ENCODE measurements at places on chromosomes 3 and 15. TPM values are rescaled to one million over a fixed set of nuclear protein-coding genes. Genes with fewer than 3 reads are reported as not detected.
A peak's percentile ranks its signal among the peaks of the same experiment; 100 is the strongest.

Gene ABI3BP
- 51.0 TPM for total RNA-seq

DNA sequence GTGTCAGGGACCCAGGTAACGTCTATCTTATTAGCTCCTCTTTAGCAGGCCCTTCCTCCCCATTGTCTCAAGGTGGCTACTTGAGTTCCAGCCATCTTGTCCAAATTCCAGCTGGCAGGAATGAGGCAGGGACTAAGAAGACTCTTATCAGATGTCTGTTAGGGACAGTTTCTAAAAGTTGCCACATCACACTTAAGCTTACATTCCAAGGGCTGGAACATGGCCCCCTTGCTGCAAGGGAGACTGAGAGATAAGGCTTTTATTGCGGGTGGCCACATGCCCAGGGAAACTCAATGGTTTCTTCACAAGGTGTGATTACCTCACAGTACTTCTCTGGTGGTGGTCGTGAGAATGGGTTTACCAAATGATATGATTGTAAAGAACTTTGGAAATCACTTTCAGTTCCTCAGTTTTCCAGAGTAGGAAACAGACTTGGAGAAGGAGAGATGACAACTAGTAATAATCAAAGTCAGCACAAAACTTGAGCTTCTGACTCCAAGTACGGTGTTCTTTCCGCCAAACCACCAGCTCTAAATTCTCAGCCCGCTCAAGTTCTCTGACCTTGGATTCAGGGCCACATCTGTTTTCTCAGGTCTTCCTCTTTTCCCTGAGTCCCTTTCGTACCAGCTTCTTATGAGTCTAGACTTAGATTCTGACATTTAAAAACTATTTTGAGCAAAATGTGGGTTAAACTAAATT is 14.2 kb downstream of the PDIA5 start:
- DNase-seq = no peak

DNA sequence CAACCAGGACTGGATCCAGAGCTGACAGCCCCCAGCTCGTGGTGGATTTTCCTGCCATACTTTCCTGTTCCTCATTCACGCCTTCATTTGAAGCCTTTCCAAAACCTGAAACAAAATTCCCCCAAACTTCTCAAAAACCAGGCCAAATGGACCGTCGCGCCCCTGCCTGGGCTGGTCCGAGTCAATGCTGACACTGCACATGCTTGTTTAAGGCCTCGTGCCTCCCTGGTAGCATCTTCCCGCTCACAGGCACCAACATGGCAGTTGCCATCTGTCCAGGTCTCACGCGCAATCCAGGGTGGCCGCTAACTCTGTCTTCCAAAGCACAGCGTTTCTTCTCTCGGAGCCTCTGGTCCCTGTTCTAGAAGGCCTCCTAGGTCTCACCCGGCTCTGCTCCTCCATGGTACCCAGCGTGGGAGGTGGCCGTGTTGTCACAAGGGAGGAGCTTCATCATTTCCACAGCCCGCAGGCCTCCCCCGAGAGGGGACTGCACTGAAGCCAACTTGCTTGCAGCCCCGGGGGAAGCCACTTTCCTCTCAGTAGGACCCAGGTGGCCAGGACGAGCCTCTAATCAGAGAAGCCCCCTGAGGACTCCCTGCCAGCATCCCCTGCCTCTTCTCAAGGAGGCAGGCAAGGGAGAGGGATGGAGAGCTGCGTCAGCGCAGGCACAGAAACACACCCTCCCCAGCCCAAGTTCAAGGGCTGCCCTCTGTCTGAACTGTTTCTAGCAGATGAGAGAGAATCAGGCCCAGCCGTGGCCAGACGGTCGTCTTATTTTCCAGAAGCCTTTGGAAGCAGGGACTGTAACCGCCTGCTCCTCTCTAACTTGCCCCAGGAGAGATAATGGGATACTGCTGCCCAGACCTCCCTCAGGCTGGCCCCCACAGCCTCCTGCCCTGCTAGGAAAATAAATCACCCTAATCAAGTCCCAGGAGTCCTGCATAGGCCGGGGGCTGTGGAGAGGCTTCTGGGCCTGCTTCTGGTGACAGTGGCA is 152.8 kb upstream of the TLE3 start:
- DNase-seq = peak; percentile 14

- no peak for DNase-seq
Measured at GRCh38 chr3:167978071-167978470, 117.7 kb downstream of the GOLIM4 start.

Gene EPHA6
- total RNA-seq = 2.2 TPM

- no peak for DNase-seq
Measured at GRCh38 chr3:13762906-13763305, 117.0 kb downstream of the WNT7A start.

DNA sequence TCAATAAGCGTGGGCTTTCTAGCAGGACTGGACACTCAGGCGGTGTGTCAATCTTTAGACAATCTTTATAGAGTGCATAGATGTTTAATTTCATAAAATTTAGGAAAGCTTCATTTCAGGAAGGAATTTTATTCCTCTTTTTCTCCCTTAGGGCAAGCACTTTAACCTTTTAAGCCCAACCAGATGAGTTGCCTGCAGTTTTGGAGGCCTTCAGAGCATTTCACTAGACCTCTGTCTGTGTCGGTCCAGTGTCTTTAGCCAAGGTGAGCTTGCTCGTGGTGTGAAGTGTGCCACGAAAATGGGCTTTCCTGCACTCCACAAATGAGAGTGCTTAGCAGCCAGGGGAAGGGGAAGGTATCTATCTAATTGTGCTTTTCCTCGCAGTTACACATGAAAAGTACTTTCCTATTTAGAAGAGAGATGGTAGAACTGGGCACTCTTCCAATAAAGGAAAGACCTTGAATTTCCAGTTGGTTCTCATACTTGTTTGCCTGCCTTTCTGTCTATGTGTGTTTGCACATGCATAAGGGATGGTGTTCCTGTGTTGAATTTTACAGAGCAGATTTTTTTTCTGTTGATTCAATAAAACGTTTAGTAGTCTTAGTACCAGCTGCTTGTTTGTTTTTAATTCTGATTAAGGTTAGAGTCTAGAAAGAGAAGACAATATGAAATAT is 53.6 kb downstream of the FEZF2 start:
- DNase-seq = peak; percentile 11

GRCh38 chr15:39555885-39556284 is 25.0 kb upstream of the THBS1 start:
- DNase-seq = no peak

- no peak for DNase-seq
Measured at GRCh38 chr3:63768386-63768785, 50.7 kb upstream of the C3orf49 start.

GRCh38 chr3:106029954-106030626 is 161.3 kb upstream of the CBLB start:
- no peak for DNase-seq

DNA sequence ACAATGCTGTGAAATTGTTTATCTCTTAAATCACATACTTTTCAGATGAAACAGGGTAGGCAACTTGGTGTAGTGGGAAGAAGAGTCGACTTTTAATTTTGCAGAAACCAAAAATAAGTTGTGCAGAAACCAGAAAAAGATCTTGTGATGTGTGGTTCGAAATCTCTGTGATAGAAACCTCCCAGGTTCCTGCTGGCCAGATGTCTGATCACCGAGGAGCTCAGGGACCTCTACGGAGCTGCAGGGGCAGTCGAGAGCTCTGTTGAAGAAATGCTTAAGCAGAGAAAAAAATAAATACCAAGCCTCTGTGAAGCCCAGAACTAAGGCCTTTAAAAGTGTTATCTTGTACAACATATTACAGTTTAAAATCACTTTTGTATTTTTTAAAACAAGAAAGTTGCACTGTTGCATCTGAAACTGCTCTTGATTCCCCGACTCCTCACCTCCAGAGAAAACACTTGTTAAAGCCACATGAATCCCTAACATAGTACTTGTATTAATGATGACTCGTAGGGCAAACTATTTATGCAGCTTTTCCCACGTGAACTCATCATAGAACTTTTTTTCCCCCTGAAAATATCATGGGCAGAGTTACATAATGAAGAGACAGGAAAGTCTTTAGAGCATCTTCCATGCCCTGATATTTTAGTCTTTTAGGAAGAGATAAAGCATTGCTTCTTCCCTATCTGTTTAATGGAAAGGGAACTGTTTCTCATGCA is 51.3 kb downstream of the CCK start:
- no peak for DNase-seq

GRCh38 chr3:138687236-138687635 is 78.7 kb downstream of the FAIM start:
- DNase-seq = no peak

GRCh38 chr3:194395778-194396538 is 3.1 kb downstream of the GP5 start:
- DNase-seq = peak; percentile 69

DNA sequence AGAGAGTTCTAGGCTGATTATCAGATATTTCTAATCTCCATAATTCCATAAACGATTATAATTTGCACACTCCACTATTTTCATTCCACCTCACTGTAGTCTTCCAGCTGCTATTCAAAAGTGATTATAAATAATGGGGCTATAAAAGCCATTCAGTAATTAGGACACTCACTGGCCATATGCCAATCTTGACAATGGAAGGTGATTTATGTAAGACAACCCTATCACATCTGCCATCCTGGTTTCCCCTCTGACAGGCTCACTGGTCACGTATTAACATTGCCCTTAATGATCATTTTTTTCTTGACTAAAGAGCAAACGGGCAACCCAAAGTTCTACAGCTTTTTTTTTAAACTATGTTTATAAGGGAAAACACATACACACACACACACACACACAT is 402.4 kb downstream of the MAGI1 start:
- no peak for DNase-seq

Gene DLEC1
- total RNA-seq = 0.49 TPM

DNA sequence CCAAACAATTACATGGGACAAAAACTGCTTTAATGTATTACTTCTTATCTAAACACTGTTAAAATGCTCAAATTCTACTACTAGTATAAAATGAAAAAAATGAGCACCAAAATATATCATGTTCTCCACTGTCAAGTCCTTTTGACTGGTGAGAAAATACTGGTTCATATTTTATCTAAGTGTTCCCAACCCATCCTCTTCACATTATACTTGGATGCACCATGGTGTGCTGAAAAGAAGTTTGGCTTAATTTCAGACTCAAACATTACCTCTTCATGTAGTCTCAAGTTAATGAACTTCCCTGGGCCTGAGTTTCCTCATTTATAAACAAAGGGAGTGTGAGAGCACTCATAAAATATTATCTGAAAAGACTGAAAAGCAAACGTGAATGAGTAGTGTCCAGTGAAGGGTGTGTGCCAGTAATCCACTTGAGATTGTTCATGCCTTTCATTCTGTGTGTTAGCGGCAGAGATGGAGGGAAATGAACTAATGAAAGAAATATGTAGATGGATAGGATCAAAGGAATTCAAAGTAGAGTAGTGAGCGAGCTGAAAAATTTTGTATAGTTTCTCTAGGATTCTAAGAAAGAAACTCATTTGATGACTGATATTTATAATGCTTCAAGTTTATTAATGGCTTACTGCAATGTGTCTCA is 263.2 kb downstream of the NLGN1 start:
- no peak for DNase-seq

DNA sequence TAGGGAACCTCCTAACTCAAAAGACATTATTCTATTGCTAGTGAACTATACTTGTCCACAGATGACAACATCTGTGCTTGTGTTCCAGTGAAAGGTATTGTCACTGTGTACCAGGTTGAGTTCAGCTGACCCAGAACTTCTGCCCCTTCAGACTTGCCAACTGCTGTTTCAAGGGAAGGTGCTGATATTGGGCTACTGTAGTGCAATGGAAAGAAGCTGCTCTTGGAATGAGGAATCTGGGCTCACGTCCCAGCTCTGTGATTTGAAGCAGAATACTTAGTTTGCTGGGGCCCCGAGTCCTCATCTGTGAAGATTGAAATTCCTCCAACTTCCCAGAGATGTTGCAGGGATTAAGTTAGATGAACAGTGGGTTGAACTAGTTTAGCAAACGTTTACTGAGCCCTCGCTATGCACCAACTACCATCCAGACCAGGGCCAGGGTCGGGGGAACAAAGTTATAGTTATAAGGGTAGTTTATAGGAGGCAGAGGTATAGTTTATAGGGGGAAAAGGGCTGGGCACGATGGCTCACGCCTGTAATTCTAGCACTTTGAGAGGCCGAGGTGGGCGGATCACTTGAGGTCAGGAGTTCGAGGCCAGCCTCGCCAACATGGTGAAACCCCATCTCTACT is 15.9 kb upstream of the UMPS start:
- peak; percentile 52 for DNase-seq

DNA sequence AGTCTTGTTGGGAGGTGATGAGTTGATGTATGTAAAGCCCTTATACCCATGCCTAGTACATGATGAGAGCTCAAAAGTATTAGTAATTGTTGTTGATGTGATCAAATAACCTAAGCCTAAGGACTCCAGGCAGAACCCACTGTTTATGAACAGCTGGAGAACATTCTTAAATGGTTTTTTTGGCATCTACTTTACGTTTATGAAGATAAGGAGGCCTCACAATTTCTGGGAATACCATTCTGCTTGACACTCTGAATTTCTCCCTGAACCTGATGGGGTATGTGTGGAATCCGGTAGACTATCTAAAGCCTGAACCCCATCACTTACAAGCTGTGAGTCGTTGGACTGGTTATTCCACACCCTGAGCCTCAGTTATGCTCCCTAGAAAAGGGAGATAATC is 244.6 kb upstream of the WNT5A start:
- no peak for DNase-seq

DNA sequence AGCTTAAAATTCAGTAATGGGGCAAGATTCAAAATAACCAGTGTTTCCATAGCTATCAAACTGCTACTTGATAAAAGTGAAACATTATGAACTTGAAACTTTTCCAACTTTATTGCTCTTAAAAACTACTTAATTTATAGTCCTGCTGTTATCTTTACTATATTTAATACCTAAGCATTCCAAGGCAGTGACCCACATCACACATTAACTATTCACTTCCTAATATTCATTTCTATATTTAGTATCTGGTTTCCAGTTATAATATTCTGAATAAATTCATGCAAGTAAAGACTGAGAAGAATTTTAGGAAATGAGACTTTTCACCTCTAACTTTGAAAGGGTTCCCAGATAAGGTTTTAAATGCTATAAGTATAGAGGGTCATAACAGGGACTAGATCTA is 64.9 kb downstream of the UACA start:
- DNase-seq = no peak

- DNase-seq = no peak
Measured at GRCh38 chr15:87939848-87940457, 316.6 kb downstream of the NTRK3 start.

GRCh38 chr3:157089455-157090221 is 70.3 kb downstream of the CCNL1 start:
- no peak for DNase-seq

Measured in skin of body (tissue), 3 donors.